ENCODE measurements at places on chromosomes 6 and 20. TPM values are rescaled to one million over a fixed set of nuclear protein-coding genes. Genes with fewer than 3 reads are reported as not detected.

The LY86 gene
- total RNA-seq: 0.90 TPM

The NKX2-2 gene
- total RNA-seq: not detected

The SPDEF gene
- total RNA-seq: 0.18 TPM

The MYCT1 gene
- total RNA-seq: not detected

The RAE1 gene
- total RNA-seq: 48.9 TPM

The ENPP1 gene
- total RNA-seq: 0.42 TPM

The SEL1L2 gene
- total RNA-seq: not detected

The CD109 gene
- 15.8 TPM for total RNA-seq

The BCAS1 gene
- total RNA-seq: 0.09 TPM

DNA sequence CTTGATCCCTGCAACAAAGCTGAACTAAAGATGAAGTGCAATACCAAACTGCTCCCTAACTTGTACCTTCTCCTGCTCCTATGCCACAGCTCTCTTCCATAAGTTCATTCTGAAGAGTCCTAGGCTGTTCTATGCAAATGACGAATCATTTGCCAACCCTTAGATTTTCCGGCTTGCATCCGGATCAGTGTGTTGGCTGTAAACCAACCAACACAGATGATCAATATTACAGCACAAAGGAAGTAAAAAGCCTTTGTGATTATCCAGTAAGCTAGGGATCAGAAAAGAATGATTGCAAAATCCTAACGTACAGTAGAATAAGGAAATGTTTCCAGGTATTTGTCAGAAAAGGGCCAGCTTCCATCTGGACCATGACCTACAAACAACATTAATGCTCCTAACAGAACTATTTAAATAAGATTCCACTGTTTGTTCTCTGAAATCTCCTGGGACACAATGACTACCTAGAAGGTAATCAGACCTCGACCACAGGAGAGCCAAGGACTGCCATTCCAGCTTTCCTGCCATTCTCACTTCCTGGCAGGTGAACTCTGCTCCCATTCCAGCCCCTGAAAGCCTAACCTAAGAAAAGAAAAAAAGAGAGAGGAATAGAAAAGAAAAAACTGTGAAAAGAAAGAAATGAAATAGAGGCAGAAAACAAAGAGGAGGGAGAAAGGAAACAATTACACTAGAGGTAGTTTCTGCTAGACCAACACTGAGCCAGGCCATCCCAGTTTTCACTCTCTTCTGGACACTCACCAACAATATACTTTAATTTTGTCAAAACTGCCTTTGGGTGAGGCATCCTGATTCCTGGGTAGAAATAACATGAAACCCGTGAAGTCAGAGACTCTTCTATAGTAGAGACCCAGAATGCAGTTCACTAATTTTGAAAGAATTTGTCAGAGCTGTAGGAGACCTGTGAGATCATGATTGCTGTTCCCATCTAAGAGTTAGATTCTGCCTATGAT lies 19.7 kb downstream of the GMDS start:
- H3K27ac ChIP-seq: no peak overlapping the region
- no peak for DNase-seq
- peaks cover 1% of the 10 kb centered on the region for H3K36me3 ChIP-seq
- no peaks in the 10 kb centered on the region for H3K27me3 ChIP-seq
- peaks cover 21% of the 10 kb centered on the region for H3K4me1 ChIP-seq

DNA sequence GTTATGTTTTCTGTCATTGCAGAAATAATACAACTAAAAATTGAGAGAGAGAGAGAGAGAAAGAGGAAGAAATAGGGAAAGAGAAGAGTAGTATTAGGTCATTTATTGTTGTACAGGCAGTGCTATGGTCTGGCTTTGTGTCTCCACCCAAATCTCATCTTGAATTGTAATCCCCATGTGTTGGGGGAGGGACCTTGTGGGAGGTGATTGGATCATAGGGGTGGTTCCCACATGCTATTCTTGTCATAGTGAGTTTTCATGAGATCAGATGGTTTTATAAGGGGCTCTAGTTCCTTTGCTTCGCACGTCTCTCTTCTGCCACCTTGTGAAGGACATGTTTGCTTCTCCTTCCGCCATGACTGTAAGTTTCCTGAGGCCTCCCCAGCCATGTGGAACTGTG lies 677.4 kb upstream of the CHD6 start:
- no peak overlapping the region for H3K4me3 ChIP-seq
- DNase-seq: no peak
- H3K36me3 ChIP-seq: no peaks in the 10 kb centered on the region
- no peak overlapping the region for H3K27ac ChIP-seq

DNA sequence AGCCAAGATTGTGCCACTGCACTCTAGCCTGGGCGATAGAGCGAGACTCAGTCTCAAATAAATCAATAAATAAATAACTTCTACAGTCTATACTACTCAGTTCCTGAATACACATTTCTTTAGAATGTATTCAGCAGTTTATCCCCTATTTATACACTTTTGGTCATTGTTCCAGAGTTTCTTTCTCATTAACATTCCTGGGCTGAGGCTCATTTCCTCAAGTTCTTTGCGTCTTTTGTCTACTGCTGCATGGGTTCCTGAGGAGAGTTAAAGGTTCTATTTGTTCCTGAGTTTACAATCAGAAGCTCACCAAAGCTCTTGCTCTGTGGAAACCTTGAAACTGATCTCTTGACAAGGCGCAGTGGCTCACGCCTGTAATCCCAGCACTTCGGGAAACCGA lies 37.7 kb upstream of the SASH1 start:
- no peak for DNase-seq
- H3K27ac ChIP-seq: no peak overlapping the region
- H3K27me3 ChIP-seq: peaks cover 3% of the 10 kb centered on the region
- no peaks in the 10 kb centered on the region for H3K4me1 ChIP-seq
- no peaks in the 10 kb centered on the region for H3K36me3 ChIP-seq

- no peak overlapping the region for H3K27ac ChIP-seq
- no peaks in the 10 kb centered on the region for H3K36me3 ChIP-seq
- peaks cover 2% of the 10 kb centered on the region for H3K4me1 ChIP-seq
- no peak for DNase-seq
- H3K27me3 ChIP-seq: peaks cover 6% of the 10 kb centered on the region
- no peak overlapping the region for H3K4me3 ChIP-seq
Measured at GRCh38 chr6:166673309-166673708, 46.3 kb upstream of the RPS6KA2 start.

- no peak for DNase-seq
- H3K4me1 ChIP-seq: no peaks in the 10 kb centered on the region
- H3K36me3 ChIP-seq: no peaks in the 10 kb centered on the region
- H3K27ac ChIP-seq: no peak overlapping the region
Measured at GRCh38 chr20:57025666-57026224, 240.7 kb downstream of the BMP7 start.

DNA sequence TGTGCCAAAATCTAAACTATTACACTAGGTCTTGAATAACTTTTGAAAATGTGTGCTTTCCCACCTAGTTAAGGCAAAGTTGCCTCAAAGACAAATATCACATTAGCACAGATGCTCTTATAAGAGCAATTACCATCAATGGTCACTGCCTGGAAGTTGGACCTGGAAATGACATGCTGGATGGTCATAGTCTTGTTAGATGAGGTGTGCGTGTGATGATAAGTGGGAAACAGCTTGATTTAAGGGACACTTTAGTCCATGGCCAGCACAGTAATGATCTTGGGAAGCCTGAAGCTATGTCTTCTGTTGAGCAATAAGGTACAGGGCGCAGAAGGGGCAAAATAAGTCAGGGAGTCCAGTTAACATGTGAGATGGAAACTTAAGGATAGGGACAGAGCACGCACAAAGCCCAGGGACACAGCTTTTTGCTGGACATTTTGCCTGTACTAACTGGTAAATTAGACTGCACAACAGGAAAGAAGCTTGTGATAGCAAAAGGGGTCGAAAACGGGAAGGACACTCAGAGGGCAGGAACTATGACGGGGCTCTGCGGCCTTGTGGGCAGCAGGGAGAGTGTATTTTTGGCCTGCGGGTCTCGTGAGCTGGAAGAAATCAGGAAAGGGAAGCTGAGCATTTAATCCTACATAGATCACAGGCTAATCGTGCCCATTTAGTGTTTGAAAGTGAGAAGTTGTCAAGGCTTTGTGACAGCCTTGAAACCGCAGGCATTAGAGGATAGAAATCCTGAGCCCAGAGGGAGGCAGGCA lies 66.7 kb upstream of the BMP2 start:
- no peak for DNase-seq
- no peaks in the 10 kb centered on the region for H3K36me3 ChIP-seq
- H3K27me3 ChIP-seq: peaks cover 7% of the 10 kb centered on the region
- H3K4me1 ChIP-seq: no peaks in the 10 kb centered on the region

DNA sequence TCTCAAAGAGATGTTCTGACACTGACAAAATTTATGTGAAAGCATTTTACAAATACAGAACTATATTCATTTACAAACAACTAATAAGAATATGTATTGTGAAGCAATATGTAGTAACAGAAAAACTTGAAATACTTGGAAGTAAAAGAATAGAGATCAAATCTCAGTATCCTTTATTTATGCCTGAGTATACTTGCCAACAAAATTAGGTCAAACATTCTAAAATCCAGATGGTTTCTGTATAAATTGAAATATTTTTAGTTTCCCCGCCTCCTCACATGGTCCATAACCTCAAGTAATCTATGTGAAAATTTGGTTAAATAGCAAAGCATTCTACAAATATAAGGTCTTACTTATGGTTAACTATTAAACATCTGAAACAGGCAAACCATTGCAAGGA lies 545.4 kb downstream of the EYS start:
- no peak for DNase-seq
- no peaks in the 10 kb centered on the region for H3K36me3 ChIP-seq
- no peak overlapping the region for H3K27ac ChIP-seq
- H3K4me3 ChIP-seq: no peak overlapping the region
- no peaks in the 10 kb centered on the region for H3K27me3 ChIP-seq

GRCh38 chr20:49566401-49567364 lies 1.3 kb downstream of the PTGIS start:
- H3K27me3 ChIP-seq: peaks cover 42% of the 10 kb centered on the region
- H3K27ac ChIP-seq: no peak overlapping the region
- no peak overlapping the region for H3K4me3 ChIP-seq
- H3K4me1 ChIP-seq: peaks cover 3% of the 10 kb centered on the region

DNA sequence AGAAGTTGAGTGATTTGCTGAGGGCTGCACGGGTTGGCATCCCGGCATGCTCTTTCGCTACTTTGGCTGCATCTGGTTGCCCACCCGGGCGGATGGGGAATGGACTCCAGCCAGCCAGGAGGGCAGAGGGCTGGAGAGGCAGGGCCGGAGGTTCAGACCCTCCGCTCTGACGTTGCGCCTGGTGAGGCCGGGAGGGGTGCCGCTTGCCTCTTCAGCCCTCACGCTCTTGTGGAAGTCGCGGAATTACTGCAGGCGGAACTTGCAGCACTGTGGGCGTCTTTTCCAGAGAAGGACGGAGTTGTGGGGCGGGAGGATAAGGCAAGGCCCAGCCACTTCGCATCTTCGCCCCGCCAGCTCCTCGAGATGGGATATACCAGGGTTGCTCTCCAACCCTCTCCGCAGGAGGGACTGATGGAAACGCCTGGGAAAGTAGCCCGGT lies 656 bp downstream of the RTEL1 start:
- peak overlapping the region; percentile 95 for H3K4me3 ChIP-seq
- peak overlapping the region; percentile 94 for H3K27ac ChIP-seq
- peaks cover 7% of the 10 kb centered on the region for H3K36me3 ChIP-seq
- no peaks in the 10 kb centered on the region for H3K27me3 ChIP-seq
- DNase-seq: peak; percentile 57
- peaks cover 29% of the 10 kb centered on the region for H3K4me1 ChIP-seq

DNA sequence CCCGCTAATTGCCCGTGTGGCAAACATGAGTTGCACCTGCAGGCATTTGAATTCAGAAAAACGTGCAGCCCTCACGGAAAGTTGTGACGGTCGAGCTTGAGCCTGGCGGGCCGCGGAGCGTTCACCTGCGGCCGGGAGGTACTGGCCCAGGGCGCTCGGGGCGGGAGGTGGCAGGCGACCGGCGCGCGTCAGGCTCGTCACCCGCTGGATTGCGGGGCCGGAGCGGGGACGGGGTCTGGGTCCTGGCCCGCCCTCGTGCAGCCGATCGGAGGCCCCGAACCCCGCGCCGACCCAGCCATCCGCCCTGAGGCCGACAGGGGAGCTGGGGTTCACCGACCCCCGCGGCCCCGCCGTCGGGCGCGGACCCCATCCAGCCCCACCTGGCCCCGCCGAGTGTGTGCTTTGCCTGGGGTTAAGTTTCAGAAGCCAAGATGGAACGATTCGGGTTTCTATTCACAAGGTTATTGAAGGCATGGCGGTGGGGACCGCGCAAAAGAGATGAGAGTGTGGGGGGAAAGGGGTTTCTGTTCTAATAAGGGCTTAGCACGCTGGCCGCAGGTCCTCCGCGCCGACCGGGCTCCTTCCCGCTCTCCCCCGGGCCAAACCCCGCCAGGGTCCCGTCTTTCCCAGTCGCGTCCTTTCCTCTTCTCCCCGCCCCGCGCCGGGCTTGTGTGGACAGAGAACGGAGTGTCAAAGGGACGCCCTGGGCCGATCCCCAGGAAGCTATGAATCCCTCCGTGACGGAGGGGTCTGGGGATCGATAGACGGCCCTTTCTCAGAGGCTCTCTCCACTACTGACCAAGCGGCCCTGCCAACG lies 1.6 kb upstream of the HEY2 start:
- peaks cover 35% of the 10 kb centered on the region for H3K4me1 ChIP-seq
- H3K4me3 ChIP-seq: peak overlapping the region; percentile 74
- peak; percentile 44 for DNase-seq

- no peaks in the 10 kb centered on the region for H3K36me3 ChIP-seq
- no peak for DNase-seq
- no peak overlapping the region for H3K4me3 ChIP-seq
- H3K4me1 ChIP-seq: no peaks in the 10 kb centered on the region
Measured at GRCh38 chr20:4051413-4052138, 36.2 kb upstream of the RNF24 start.

DNA sequence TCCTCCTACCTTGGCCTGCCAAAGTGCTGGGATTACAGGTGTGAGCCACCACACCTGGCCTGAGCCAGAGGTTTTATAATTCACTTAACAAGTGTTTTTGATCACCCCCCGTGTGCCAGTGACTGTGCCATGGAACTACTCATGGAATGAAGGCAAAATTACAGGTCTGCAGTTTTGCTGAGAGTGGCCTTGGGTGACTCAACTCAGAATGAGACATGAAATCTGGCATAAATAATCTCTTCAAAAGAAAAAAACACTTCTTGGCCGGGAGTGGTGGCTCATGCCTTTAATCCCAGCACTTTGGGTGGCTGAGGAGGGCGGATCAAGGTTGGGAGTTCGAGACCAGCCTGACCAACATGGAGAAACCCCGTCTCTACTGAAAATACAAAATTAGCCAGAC lies 166.9 kb upstream of the SALL4 start:
- DNase-seq: no peak
- no peaks in the 10 kb centered on the region for H3K36me3 ChIP-seq
- H3K4me3 ChIP-seq: no peak overlapping the region

DNA sequence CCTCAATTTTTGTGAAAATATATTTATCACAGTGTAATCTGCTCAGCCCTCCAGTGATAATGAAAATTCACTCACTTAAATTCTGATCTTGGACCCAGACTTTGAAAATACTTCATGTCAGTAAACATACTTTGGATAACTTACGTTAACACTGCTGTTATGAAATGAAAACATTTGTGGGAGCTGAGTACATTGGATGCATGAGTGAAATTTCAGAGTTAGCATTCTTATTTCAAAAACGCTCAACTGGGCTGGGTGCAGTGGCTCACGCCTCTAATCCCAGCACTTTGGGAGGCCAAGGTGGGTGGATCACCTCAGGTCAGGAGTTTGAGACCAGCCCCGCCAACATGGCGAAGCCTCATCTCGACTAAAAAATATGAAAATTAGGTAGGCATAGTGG lies 196.4 kb downstream of the UTRN start:
- H3K27ac ChIP-seq: no peak overlapping the region
- H3K27me3 ChIP-seq: no peaks in the 10 kb centered on the region
- DNase-seq: no peak

GRCh38 chr6:85670573-85670972 lies 27.9 kb upstream of the SYNCRIP start:
- no peak for DNase-seq
- H3K27ac ChIP-seq: peak overlapping the region; percentile 87
- no peaks in the 10 kb centered on the region for H3K27me3 ChIP-seq
